ENCODE measurements at places on chromosomes 11 and 22.
A peak's percentile ranks its signal among the peaks of the same experiment; 100 is the strongest.

DNA sequence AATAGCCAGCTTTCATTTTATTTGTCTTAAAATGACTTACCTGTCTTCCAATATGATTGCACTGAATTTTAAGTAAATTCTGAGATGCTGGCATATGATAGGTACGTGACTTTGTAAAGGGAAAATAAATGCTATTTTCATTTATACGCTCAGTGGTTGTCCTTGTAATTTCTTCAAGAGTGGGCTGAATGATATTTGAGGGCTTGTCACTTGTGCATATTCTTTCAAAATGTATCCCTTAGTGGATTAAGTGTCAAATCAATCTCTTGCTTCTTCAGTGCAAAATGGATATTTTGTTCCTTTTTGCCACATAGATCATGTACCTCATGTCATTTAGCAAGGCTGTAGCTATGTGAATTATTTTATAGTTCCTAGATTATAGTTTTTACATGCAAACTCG is 56.9 kb downstream of the GAS2 start:
- DNase-seq = no peak

- DNase-seq = peak; percentile 60
Measured at GRCh38 chr22:17266251-17266971, 47.2 kb upstream of the ADA2 start.

GRCh38 chr11:68735646-68736045 is 15.7 kb downstream of the TESMIN start:
- no peak for DNase-seq

DNA sequence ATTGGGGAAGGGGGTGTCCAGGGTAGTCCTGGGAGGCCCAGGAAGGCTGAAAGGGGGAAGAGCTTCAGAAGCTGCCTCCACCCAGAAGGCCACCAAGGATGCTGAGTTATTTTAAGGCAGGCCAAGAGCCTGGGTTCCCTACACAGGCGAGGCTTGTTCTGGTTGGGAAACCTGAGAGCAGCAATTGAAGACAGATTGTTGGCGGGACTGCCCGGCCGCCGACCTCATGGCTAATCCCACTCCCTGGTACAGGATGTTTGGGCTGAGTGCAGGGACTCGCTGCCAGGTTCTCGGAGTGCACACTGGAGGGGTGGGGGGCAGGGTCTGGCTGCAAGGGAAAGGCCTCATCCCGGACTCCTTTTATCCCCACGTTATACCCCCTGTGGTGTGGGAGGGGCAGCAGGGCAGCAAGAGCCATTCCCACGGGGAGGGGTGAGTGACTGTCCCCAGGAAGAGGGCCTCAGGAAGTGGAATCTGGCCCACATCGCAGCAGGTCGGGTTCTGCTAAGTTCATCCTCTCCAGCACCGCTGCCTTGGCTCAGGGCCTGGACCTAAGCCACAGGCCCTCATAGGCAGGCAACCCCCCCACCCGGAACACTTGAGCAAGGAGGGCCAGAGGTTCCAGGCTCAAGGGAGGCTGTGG is 43.6 kb upstream of the PRR5 start:
- no peak for DNase-seq

DNA sequence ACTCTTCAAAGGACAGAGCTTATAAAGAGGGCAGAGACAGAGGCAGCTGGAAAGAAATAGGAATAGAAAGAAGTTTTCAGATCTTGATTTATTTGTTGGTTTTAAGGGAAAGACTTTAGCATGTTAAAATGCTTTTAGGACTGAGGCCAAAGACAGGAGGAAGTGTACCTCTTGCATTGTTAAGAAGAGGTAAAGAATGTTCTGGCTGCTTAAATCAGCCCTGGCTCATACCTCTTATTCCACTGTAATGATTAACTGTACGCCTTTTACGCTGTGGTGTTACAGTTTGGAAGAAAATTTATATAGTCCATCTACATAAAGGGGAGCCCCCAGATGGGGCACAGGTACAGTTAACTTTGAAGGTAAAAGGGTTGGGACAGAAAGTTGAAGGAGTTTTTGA is 10.1 kb upstream of the MPZL2 start:
- no peak for DNase-seq

GRCh38 chr11:2449548-2450320 is 4.9 kb downstream of the KCNQ1 start:
- no peak for DNase-seq

DNA sequence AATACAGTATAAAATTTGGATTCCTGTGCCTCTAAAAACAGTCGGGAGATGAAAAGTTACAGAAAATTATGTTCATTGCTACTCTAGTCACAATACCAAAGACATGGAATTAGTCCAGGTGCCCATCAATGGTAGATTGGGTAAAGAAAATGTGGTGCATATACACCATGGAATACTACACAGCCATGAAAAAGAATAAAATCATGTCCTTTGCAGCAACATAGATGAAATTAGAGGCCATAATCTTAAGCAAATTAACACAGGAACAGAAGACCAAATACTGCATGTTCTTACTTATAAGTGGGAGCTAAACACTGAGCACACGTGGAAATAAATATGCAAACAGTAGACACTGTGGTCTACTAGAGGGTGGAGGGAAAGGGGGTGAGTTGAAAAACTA is 67.6 kb downstream of the HSD17B12 start:
- DNase-seq = no peak

DNA sequence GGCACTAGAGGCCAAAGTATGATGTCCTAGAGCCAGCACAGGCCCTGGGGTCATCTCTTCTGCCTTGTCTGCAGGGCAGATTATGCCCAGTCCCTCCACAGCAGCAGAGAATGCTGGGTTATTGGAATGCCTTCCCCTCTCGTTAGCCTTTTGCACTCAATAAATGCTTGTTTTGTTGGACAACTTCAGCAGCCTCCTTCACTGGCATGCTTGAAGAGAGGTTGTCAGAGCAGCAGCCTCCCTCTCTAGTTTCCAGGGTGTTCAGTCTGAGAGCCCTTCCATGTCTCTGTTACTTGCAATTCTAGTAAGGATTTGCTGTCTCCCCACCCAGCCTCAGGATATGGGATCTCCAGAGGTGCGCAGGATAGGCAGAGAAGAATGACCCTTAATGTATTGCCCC is 82.9 kb downstream of the PKNOX2 start:
- no peak for DNase-seq

GRCh38 chr11:2166091-2166851 is 5.3 kb upstream of the INS start:
- no peak for DNase-seq

DNA sequence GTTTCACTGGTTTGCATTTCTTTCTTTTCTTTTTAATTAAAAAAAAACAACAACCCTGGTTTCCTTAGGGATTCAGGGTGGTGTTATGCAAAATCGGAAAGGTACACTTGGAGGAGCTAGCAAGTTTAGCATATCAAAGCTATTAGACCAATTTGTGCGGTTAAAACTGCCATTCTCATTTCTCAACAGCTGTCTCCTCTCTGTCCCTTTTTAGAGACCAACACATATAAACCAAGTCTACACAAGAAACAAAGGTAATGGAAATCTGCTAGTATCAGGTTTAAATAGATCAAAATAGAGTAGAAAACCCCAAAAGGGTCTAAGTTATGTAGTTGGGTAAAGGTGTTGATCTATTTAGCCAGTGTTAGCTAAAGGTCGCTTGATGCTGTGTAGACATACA is 1.7 kb upstream of the SESN3 start:
- no peak for DNase-seq

- DNase-seq = no peak
Measured at GRCh38 chr22:27881421-27881820, 37.6 kb downstream of the PITPNB start.

DNA sequence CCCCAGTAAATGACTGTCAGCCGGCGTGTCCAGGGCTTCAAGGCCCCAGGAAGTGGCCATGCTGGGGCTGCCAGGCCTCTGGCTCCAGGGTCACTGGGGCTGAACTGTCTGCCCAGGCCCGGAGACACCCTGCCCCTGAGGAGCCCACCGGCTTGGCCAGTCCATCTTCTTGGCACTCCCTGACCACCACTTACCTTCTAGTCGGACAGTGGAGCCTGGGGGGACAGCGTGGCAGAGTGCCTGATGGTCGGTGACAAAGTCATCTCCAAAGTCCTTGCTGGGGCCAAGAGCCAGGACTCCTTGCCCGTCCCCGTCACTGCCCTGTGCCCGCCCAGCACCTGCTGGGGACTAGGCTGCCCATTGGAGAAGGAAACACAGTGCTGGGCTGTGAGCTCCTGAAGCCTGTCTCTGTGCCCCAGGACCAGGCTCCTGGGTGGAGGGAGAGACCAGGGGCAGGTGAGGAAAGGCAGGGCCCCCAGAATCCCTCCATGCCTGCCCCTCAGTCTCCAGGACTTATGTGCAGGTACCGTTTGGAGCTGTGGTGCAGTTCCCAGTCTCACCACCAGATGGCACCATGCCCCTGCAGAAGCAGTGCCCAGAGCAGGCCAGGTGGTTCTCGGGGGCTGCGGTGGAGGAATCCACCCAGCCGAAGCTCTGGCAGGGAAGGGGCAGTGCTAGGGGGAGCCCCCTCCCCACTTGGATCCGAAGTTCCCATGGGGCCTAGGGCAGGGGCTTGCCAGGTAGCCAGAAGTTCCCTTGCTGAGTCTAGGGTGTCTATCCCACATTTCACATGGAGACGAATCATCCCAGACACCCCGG is 6.0 kb upstream of the CCDC188 start:
- peak; percentile 75 for DNase-seq

DNA sequence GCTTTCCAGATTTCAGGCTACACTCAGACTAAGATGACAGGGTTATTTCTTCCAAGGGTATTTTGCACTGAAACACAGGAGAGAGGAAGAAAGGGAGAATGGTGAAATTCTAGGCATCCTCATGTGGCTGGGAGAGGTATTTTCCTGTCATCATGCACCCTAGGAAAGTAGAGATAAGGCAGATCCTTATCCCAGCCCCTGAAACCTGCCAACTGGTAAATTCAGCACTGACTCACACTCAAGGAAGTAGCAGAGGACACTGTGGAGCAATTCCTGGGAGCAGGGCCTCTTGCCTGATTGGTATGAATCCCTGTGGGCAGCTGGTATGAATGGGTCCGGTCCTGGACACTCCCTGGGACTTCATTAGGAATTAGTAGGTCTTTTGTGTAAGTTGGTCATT is 37.6 kb upstream of the SLC5A1 start:
- DNase-seq = no peak

- no peak for DNase-seq
Measured at GRCh38 chr11:73632996-73633395, 13.4 kb upstream of the PLEKHB1 start.

DNA sequence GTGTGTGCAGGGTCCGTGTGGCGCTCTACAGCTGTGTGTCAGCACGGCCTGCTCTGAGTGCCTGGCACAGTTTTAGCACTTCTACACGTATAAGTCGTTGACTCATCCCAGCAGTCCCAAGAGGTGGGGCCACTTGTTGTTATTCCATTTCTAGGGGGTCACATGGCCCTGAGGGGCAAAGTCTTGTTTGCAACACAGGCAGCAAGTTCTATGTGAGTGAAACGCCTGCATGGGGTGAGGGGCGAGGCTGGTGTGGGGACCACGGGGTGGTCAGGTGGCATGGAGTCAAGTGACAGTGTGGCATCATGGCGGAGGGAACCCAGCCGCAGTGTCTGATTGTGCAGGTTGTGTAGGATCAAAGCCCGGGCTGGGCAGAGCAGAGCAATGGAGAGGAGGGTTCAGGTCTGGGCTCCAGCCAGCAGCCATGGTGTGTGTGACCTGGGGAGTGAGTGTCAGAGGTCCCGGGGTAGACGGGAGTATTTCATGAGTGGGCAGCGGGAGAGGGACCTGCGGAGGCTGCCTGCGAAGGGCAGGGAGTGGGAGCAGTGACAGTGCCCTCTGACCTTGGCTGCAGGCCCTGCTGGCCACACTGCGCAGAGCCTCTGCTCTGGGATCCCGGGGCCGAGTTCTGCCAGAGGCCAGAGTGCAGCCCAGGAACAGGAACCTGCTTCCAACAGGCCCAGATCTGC is 27.9 kb downstream of the SHANK3 start:
- DNase-seq = no peak

DNA sequence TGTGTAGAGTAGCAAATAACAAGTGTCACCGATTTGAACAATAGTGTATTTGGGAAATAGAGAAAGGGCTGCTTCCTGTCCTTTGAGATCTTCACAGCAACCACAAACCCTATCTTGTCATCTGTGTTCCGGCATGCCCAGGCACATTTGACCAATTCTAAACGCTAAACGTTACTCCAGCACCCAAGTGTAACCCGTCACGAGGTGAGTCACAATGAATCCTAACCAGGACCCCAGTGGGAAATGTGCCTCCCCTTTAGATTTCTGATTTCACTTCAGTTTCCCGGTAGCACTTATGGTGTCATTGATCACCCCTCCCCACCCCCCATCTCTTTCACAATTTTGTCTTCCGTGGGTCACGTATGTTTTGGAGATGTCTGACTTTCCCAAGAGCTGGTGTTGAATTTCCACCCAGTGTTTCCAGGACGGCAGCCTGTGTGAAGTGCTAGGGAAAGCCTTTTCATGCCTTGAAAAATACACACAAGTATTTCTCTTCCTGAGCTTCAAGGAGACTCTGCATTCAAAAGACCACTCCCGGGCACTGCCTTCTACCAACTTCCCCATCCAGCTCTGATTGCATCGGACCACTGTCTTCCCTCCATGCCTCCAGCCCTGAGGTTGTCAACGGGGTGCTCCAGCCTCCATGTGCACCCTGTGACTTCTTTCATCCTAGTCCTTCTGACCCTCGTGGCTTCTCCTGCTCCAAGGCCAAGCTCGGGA is 10.5 kb upstream of the C11orf24 start:
- no peak for DNase-seq

GRCh38 chr11:48169717-48170116 is 46.9 kb upstream of the OR4B1 start:
- DNase-seq = no peak

GRCh38 chr11:114848027-114848426 is 169.7 kb downstream of the NXPE2 start:
- no peak for DNase-seq

GRCh38 chr11:75422248-75423231 is 10.5 kb downstream of the KLHL35 start:
- no peak for DNase-seq

GRCh38 chr11:34251589-34251980 is 106.2 kb downstream of the ABTB2 start:
- DNase-seq = no peak
